NCI-H2081 treated with DMSO at 0.1 percent for 48 hours (cell line): ENCODE measurements at places on chromosomes 7 and 10.

GRCh38 chr7:28686418-28686800 lies 271.7 kb downstream of the TRIL start:
- DNase-seq: no peak

GRCh38 chr7:35571611-35572240 lies 123.2 kb downstream of the HERPUD2 start:
- no peak for DNase-seq

- no peak for DNase-seq
These were observed 4.7 kb downstream of the UBTD1 start for GRCh38 chr10:97503406-97503805.

DNA sequence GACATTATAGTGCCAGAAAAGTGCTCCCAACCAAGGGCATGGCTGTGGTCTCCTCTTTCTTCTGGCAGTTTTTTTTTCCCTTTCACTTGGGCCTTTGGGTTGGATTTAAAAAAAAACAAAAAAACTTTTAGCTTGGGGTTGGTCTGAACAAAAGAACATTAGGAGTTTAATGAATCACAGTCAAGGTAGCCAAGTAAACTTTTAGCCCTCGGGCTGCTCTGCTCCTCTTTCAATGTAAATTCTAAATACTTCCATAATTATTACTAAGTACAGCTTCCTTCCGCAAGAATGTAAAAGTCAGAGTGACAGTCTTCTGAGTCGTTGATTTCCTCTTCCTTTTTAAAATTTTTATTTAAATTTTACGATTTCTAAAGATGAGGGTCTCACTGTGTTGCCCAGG lies 79.2 kb downstream of the NRF1 start:
- no peak for DNase-seq

- DNase-seq: no peak
These were observed 20.1 kb downstream of the PILRA start for GRCh38 chr7:100393233-100393905.

- no peak for DNase-seq
These were observed 29.3 kb upstream of the OSBPL3 start for GRCh38 chr7:25009257-25009656.

DNA sequence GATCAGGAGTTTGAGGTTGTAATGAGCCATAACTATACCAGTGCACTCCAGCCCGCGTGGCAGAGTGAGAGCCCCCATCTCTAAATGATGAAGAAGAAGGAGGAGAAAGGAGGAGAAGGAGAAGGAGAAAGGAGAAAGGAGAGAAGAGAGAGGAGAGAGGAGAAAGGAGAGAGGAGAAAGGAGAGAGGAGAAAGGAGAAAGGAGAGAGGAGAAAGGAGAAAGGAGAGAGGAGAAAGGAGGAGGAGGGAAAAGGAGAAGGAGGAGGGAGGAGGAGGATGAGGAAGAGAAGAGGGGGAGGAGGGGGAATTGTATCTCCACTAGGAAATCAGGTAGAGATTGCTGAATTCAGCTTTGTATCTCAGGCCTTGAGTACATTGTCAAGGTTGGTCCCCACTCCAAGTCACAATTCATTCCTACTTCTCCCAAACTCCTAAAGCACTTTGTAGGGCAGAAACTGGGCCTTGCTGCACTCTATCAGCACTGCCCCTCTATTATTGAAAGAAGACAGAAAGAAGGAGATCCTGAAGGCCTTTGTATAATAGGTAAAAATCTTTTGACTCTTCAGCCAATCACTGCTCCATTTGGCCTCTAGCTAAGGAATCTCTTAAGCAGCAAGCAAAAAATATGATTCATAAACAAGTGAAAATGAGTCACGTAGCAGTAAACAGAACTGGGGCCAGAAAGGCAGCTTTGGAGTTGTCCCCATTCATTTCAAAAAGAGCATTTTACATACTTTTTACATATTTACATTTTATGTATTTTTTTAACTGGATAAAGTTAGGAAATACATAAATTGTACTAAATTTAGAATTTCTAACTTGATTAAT lies 178.0 kb downstream of the IMMP2L start:
- no peak for DNase-seq

DNA sequence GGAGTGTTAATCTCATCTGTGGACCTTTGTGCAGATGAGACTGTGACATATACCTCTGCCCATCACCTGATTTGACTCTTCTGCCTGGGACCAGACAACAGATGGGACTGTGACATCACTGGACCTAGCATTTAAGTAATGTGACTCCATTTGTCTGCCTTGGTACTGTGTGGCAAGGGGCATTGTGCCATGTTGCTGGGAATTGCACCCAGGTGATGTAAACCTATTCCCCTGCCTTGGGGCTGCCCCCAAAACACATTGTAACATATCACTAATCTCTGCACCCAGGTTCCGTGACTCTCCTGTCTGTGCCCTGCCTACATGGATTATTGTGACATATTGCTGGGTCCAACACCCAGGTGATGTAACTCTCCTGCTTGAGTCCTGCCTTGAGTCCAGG lies 40.4 kb upstream of the ZNF680 start:
- DNase-seq: no peak

DNA sequence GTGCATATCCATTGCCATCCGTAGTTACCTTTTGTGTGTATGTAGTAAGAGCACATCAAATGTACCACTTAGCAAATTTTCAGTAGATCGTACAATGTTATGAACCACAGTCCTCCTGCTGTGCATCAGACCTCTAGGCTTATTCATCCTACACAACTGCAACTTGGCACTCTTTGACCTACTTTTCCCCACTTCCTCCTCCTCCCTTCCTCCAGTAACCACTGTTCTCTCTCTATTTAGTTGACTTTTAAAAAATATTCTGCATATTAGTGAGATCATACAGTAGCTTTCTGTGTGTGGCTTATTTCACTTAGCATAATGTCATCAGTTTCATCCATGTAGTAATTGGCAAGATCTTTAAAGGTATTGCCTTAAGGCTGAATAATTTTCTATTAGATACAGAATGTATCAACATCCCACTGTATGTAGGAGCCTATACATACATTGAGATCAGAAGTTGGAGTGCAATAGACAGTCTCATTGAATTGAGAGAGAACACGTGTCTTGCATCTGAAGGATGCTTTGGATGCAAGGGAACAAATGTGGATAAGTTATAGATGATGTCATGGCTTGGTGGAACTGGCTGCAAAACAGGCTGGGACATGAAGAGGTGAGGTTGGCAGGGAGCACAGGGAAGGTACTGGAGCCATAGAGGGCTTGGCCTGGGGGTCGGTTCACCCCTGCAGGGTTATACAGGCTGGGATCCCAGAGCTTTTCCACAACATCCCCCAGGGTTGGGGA lies 83.0 kb upstream of the FAM180A start:
- DNase-seq: no peak
